ENCODE measurements at places on chromosomes 16 and 17.
A peak's percentile ranks its signal among the peaks of the same experiment; 100 is the strongest.

GRCh38 chr16:84307209-84307954 lies 12.7 kb downstream of the WFDC1 start:
- no peak for DNase-seq

DNA sequence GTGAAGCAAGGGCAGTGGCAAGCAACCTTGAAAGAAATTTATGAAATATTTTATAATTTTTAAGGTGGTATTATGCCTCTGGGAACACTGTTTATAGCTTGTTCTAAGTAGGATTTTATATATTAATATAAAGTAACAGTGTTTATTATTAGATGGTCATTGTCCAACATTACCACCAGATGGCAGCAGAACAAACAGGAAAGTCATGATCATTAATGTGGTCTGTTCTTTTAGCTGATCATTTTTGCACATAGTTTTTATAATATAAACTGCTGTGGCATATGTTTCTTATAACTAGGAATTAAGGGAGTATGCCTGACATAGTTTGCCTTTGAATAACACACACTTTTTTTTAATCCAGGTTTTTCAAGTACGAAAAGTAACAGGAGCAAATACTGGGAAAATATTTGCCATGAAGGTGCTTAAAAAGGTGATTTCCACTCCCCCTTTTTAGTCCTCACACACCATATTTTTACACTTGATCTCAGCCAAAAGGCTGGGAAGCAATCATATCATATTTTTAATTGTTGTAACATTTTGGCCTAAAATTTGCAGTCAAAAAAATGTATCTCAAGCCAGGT lies 21.4 kb downstream of the RPS6KB1 start:
- DNase-seq, result no peak

- peak; percentile 16 for DNase-seq
Observed at GRCh38 chr16:66476328-66477027, 49.4 kb downstream of the BEAN1 start.

DNA sequence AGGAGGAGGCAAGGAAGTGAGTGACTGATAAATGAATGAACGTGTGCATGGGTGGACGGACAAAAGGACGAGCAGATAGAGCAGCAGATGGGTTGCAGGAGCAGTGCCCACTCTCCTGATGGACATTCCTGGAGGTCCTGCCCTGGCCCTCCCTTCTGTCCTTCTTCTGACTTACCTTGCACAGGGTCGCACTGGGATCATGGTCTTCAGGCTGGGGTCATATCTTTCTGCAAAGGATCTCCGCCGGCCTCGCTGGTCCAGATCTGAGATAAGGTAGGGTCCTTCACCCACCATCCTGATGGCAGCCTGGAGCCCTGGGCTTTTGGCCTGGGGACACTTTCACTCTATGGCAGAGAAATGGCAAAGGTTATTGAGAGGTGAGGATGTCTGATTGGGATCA lies 9.7 kb downstream of the ABCC12 start:
- DNase-seq, result no peak

GRCh38 chr17:6162892-6163291 lies 92.7 kb downstream of the WSCD1 start:
- DNase-seq, result no peak

GRCh38 chr16:66924527-66925321 lies 611 bp downstream of the RRAD start:
- no peak for DNase-seq

GRCh38 chr17:61537264-61537771 lies 53.7 kb downstream of the NACA2 start:
- DNase-seq, result no peak

- no peak for DNase-seq
Observed at GRCh38 chr16:88923926-88924833, 52.8 kb downstream of the CBFA2T3 start.

- DNase-seq, result no peak
Observed at GRCh38 chr17:3558603-3559269, 1.1 kb upstream of the TRPV3 start.

- DNase-seq, result no peak
Observed at GRCh38 chr16:21226749-21227148, 6.8 kb upstream of the ANKS4B start.

DNA sequence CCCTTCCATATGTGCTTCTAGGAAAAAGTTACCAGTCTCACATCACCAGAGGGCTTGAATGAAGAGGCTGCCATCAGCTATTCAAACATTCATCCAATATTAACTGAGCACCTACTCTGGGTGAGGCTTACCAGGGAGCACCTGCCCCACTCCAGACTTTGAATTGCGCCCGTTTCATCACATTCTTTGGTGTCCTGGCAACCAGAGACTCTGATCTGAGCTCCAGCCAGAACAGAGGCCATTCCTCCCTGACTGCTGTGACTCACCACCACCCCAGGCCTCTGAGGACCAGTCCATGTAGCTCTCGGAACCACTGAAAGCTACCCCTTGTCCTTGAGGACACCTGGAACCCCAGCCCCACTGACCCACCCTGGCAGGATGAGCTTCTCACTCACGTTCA lies at the start of gene C16orf96:
Gene C16orf96 (plus strand): TSS at position 229 of the 400 bp plus-strand sequence. CDS start 150 bp downstream, at position 379.
- no peak for DNase-seq

- DNase-seq, result no peak
Observed at GRCh38 chr16:83651871-83652270, 155.9 kb upstream of the HSBP1 start.

GRCh38 chr16:66278604-66279262 lies 87.8 kb upstream of the CDH5 start:
- DNase-seq, result no peak

DNA sequence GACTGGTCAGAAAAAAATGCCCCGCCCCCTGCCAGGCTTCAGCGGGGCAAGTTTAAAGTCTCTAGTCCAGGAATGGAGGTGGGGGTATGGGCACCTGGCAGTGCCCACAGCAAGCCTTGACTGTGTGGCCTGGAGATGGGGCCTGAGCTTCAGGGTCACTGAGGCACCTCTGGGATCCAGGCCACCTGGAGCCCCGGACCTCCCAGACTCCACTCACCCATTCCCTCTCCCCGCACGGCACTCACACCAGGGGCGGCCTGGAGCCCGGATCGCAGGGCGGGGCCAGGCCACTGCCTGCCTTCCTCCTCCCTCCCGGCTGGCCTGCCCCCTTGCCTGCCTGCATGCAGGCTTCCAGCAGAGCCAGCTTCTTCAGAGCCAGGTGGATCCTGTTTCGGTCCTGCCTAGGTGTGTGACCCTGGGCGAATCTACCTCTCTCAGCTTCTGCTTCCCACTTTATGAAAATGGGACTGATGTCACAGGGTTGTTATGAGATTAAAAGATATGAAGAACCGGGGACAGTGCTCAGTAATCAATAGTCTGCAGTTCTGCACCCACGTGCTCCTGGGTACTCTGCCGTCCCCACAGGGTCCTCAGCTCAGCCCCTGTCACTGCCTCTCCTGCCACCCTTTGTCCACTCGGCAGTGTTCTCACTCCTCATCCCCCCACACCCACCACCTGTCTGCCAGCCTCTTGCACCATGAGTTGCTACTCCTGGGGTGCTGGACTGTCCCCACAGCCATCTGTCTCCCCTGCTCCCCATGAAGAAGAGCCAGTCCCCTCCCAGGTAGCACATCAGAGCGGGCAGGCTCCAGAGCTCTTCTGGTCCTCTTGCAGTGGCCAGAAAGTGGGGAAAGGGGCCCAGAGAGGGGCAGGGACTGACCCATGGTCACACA lies 1.2 kb upstream of the TCAP start:
- no peak for DNase-seq
